ENCODE measurements at places on chromosomes 5 and 9. TPM values are rescaled to one million over a fixed set of nuclear protein-coding genes. Genes with fewer than 3 reads are reported as not detected.

DNA sequence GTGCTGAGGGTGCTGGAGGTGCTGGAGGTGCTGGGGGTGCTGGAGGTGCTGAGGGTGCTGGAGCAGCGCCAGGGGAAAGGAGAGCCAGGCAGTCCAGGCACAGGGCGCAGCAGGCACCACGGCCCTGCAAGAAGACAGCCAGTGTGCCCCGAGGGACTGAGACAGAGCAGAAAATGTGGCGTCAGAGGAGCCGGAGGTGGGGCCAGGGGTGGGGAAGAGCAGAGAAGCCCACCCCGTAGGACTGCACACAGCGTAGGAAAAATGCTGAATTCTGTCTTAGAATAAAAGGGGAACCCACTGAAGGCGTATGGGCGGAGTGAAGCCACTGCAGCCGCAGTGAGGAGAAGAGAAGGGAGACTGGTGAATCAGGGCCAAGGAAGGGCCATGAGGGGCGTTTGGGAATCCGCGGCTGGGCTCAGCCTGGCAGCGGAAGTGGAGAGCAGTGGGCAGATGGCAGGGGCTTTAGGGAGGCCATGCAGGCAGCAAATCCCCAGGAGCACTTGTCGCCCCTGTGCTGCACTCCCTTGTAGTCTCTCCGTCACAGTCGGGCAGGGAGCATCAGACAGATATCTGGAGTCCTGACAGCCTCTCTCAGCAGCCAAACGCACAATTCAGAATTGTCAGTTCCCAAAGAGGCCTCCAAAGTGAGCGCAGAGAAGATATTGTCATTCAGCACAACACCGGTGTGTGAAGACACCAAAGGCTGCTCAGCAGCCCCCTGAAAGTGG lies 35.9 kb upstream of the LECT2 start:
- DNase-seq = no peak

- no peak for DNase-seq
Observed at GRCh38 chr5:69449511-69449910, 34.6 kb downstream of the MARVELD2 start.

DNA sequence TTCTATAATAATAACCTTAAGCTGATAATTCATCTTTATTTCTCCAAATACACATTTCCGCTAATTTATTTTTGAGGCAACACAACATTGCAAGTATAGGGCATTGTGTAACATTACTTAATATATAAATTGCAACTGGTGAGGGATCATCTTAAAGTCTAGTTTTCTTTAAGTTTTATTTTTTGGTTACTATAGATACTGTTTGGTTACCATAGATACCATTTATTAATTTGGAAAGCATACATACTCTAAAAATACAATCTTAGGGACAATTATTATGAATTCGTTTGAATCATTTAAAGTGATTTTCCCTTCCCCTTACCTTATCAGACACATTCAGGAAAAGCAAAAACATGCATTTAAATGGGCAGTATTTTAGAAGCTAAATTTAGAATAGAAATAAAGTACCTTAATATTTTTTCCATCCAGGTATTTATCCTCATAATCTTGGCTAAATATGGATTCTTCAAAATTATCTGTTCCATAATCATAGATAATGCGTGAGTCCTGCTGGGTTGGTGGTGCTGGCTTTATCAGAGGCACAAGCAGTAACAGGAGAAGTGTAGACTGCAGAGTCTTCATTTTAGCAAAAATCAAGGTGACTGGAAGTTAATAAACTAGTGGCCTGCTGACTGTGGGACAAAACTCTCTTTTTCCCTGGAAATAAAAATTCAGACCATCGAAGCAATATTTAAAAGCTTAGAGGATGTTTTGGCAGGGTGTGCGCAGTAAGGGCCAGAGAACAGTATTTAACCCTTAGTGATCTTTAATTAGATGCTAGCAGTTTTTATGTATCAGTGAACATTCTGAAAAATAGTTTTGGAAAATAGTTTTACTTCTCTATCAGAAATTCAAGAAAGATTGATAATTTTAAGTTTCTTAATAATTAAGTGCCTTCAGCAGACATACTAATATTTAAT lies 1.3 kb downstream of the OGN start:
- no peak for DNase-seq

The FOXD4L5 gene
- total RNA-seq = 0.09 TPM

DNA sequence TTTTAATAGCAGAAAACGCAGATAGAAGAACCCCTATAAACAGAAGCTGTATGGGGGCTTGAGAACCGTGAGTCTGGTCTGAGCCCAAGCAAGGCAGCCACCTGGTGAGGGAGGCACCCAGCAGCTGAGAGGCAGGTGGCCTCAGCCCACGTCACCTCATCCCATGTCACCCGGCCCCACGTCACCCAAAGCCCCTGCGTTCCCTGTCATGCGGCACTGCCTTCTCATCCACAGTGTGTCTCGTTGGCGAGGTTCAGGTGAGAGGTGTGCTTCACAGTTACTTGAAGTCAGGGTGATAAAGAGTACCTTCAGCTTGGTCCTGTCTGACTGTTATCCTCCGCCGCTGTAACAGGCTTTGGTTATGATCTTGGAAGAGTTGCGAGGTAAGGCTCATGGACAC lies 80.6 kb upstream of the IRX4 start:
- DNase-seq = no peak

DNA sequence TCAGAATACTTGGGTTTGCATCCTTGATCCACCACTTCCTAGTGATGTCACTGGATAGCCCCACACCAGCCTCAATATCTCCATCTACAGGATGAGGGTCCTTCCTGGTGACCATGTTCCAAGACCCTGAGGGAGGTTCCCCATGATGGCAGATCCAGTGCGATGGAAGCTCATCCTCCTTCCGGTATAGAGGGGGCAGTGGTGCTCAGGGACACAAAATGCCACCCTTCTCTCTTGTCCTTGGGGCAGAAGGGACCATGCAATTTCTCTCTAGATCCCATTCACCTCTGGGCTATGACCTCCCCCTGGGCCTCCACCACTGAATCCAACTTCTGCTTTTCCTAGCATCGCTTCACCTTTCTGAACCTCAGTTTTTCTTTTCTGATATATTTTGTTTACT lies 5.4 kb upstream of the SLC25A51 start:
- no peak for DNase-seq

The PRKACG gene
- not detected for total RNA-seq

DNA sequence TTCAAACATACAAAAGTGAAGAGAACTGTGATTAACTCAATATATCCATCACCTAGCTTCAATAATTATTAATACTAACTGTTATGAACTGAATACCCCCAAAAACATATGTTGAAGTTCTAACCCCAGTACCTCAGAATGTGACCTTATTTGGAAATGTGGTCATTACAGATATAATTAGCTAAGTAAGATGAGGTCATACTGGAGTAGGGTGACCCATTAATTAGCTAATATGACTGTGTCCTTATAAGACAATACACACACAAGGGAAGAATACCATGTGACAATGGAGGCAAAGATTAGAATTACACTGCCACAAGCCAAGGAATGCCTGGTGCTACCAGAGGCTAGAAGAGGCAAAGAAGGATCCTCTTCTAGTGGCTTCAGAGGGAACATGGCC lies 7.8 kb downstream of the RRAGA start:
- DNase-seq = no peak

The GFPT2 gene
- total RNA-seq = 1.9 TPM

The S100Z gene
- total RNA-seq = not detected

GRCh38 chr5:134073404-134073803 lies 41.1 kb upstream of the TCF7 start:
- no peak for DNase-seq

The MFAP3 gene
- 17.5 TPM for total RNA-seq

DNA sequence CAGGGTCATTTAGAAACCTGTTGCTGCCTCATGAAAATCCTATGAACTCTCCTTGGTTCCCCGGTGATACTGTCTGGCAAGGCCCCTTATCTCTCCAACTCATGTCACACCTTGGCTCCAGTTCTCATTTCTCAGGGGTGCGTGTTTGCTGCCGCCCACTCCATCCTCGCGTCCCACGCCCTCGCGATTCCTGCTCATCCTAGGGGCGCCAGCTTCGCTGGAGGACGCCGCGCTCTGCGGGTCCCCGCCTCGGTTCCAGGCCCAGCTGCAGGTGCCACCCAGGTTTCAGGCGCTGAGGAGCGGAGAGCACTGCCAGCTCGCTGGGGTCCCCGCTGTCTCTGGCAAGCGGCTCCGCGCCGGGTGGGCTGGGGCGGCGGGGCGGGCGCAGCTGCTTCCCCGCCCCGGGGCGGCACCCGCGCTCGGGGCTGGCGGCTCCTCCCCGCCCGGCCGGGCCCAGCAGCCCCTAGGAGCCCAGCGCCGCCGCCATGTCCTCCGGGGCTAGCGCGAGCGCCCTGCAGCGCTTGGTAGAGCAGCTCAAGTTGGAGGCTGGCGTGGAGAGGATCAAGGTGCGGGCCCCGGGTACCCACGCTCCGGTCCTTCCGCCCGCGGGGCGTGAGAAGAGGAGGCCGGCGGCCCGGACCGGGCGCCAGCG lies at the start of gene GNG10:
Gene GNG10, plus strand, starts transcription at position 456 of the 652 bp plus-strand sequence. Its CDS starts 30 bp downstream, at position 486.
- peak; percentile 55 for DNase-seq

DNA sequence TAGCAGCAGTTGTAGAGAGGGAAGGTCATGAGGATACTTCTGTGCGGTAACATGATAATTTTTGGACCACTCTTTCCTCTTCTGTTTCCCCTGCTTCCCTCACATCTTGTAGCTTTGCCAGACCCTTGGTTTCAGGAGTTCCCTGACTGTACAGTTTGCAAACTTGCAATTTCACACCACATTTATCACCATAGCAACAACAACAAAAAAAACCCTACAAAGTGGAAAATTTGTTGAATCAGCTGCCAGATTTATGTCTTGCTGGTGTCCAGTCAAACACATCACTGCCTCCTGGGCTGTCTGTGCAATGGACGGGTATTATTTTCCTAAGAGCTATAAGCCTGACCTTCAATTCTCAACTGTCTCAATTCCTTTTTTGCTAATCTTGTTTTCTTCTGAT lies 751.6 kb downstream of the TLR4 start:
- DNase-seq = no peak

GRCh38 chr9:37520641-37521040 lies 34.9 kb downstream of the POLR1E start:
- no peak for DNase-seq

The INSL6 gene
- not detected for total RNA-seq

DNA sequence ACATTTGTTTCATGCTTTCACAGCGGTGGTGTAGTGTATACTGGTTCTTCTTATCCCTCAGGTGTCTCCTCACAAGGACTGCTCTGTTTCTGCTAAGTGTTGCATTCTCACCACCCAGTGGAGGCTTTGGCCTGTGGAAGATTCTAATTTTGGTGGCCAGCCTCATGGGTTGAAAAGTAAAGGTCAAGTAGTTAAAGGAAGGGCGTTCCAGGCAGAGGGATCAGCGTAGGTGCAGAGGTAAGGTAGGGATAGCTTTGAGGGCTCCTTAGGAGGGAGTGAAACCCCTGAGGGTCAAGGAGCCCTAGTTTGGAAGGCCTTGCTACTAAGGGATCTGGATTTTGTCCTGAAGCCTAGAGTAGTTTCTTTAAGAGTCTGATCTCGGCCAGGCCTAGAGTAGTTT lies 4.6 kb upstream of the RACK1 start:
- no peak for DNase-seq

The PELO gene
- total RNA-seq = 37.3 TPM

- no peak for DNase-seq
Observed at GRCh38 chr9:117744856-117745389, 40.7 kb downstream of the TLR4 start.

DNA sequence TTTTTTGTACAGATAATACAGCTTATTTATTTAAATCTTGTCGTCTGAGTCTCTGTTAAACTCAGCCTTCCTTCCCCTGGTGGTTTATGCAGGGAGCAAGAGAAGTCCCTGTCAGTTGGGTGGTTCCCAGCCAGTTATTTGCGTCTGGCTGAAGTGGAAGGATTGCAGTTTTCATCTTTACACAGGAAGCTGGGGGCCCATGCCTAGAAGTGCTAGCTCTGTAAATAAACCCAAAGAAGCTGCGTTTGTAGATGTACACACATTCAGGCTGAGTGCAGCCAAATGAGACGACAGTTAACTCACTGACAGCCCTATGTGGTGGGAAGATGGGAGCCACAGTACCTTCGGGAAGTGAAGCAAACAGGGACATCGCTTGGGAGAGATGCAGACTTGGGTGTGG lies 122.1 kb downstream of the SAXO1 start:
- no peak for DNase-seq

GRCh38 chr5:178271726-178272479 lies 39.3 kb upstream of the PHYKPL start:
- no peak for DNase-seq

All from CD8-positive, alpha-beta memory T cell (primary cell).